ENCODE measurements at places on chromosomes 1 and 21.

DNA sequence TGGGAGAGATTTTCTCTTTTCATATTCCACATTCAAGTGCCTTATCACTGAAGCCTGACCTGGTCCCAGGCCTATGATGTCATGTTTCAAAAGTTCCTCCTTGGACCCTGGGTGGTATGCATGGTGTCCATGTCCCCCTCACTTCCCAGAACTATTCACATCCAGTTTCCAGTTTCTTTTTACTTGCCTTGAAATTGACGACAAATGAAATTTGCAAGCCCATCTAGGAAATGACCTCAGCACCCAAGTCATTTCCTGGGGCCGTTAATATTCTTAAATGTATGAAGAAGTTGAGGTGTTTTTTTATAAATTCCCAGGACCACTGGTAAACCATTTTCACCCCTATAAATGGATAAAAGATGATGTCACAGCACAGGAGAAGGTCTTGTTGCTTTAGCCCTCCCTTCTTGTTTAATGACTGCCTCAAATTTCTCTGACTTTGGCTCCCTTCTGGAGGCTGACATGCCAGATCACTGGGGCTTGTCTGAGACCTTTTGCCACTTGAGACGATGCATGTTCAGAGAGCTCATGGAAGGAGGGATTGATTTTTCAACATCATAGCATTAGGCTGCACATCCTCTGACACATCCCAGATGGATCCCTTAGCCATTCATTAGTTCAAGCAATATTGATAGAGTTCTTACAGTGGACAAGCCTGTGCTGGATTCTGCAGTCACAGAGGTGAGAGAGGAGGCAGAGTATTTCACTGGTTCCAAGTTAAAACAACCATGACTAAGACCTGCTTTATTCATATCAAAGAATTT, 221.3 kb downstream of the PLPP3 start:
- DNase-seq, result no peak

GRCh38 chr1:97603776-97604175, 317.1 kb downstream of the DPYD start:
- DNase-seq, result no peak

- DNase-seq, result no peak
Observed at GRCh38 chr1:223242382-223242955, 99.4 kb upstream of the TLR5 start.

GRCh38 chr1:2610036-2610959, 22.5 kb downstream of the MMEL1 start:
- no peak for DNase-seq

GRCh38 chr1:24351918-24352627, 32.9 kb downstream of the GRHL3 start:
- no peak for DNase-seq

GRCh38 chr1:28115267-28115666, 26.9 kb upstream of the EYA3 start:
- DNase-seq, result no peak

GRCh38 chr1:226489718-226490425, 58.7 kb upstream of the STUM start:
- no peak for DNase-seq

DNA sequence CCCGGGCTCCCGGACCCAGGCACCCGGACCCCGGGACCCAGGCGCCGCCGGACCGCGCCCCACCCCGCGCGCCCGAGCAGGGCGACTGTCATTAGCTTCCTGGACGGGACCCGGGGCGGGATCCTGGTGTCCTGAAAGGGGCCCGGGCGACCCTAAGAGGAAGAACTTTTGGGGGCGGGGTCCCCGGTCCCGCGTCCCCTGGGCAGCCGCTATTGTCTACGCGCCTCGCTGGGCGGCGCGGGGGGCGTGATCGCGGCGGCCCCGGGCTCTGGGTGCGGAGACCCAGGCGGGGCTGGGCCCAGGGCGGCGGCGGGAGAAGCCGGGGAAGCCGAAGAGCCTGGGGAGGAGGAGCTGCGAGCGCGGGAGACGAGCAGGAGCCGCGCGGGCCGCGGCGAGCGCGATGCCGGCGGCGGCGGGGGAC, 465 bp downstream of the HUNK start:
- DNase-seq, result no peak

DNA sequence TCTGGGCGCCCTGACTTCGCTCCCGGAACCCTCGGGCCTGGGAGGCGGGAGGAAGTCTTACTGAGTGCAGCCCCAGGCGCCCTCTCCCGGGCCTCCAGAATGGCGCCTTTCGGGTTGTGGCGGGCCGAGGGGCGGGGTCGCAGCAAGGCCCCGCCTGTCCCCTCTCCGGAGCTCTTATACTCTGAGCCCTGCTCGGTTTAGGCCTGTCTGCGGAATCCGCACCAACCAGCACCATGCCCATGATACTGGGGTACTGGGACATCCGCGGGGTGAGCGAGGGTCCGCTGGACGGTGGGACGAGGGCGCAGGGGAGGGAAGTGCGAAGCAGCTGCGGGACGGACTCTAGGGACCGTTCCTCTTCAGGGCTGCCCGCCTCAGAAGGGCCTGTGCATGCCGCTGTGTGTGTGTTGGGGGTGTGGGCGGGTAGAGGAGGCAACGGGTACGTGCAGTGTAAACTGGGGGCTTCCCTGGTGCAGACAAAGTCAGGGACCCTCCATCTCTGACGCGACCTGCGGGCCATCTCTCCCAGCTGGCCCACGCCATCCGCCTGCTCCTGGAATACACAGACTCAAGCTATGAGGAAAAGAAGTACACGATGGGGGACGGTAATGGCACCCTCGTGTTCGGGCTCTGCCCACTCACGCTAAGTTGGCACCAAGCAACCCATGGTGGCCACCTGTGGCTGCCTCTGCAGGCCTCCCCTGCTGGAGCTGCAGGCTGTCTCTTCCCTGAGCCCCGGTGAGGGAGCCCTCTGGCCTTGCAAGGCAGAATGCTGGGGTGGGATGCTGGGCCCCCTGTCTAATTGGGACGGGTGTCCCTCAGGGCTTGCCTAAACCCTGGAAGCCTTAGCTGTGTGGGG, at the start of gene GSTM1:
Gene GSTM1, plus strand, starts transcription at position 177 of the 859 bp plus-strand sequence. Its CDS starts 57 bp downstream, at position 234.
- DNase-seq, result no peak

DNA sequence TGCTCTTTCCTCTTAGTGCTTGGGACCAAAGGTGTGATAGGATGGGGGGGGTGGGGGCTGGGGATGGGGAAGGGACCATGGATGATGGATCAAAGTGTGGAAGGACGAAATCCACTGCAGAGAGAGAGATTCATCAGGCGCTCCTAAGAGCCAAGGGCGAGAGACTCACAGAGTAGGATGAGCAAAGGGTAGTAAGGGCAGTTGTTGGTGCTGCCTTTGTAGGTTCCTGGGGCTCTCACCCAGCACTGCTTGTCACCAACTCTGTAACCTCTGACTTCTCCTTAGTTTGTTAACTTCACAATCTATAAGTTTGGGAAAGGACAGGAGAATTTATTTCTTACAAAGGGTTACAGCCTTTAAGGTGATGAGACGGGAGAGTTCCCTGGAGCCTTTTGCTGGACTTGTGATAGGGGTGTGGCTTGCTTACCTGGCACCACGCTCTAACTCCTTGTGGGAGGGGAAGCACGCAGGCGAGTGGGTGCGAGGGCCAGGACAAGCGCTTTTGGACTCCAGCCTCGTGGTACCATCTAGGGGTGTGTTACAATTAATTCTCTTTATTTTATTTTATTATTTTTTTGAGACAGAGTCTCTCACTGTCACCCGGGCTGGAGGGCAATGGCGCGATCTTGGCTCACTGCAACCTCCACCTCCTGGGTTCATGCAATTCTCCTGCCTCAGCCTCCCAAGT, 1.6 kb upstream of the PDXK start:
- no peak for DNase-seq

GRCh38 chr1:203507759-203508158, 13.8 kb downstream of the OPTC start:
- no peak for DNase-seq

GRCh38 chr1:86773341-86774288, 69.2 kb downstream of the SH3GLB1 start:
- DNase-seq, result no peak

GRCh38 chr1:40825996-40826395, 36.2 kb downstream of the CITED4 start:
- no peak for DNase-seq

- DNase-seq, result no peak
Observed at GRCh38 chr1:186503190-186503589, 42.3 kb upstream of the PDC start.

GRCh38 chr21:28257276-28257675, 735.4 kb downstream of the LTN1 start:
- DNase-seq, result no peak

- peak; percentile 16 for DNase-seq
Observed at GRCh38 chr1:108141621-108142020, 58.5 kb downstream of the SLC25A24 start.

DNA sequence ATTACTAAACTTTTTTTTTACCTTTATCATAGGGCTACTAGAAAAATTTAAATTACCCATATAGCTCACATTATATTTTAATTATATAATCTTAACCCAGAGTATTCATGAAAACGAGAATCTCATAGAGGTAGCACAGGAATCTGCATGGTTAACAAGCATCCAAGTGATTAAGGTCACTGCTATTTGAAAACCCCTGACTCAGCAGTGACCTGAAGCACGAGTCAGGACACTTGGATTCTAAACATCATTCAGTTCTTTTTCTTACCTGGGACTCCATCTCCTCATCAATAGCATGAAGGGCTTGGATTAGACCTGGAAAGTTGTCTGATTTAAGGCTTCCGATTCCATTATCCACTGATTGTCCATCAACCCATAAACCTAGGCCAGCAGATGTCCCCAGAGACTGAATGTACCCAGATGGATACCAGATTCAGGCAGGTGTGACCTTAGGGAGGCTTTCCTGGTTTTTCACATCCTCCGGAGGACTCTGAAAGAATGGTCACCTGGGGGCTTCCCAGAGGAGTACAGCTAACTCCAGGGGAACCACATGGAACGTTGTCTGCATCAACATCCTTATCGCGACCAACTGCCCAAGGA, 174.3 kb downstream of the SETD4 start:
- DNase-seq, result no peak

DNA sequence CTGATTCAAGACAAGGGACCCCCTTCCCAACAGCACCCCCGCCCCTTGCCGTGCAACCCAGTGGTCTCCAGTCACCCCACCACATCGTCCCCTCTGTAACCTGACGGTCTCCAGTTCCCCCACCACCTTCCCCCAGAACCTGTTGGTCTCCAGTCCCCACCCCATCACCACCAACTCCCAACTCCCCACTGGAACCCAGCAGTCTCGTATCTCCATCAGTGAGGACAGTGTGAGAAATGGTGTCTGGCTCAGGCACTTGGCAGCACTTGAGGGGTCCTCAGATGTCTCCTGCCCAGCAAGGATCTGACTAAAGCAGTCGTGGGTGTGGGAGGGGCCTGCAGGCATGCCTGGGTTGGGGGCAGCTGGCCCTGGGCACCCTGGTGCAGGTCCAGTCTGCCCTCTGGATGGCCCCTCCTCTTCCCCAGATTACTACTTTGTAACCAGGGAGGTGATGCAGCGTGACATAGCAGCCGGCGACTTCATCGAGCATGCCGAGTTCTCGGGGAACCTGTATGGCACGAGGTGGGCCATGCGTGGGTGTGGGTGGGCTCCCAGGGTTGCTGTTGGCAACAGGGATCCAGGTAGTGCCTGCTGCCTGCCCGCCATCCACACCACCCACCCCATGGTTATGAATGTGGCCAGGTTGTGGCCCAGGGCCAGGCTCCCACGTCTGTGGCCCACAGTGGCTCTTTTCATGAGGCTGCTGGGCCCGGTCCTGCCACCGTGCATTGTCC, 3.1 kb upstream of the GJC2 start:
- DNase-seq, result no peak

DNA sequence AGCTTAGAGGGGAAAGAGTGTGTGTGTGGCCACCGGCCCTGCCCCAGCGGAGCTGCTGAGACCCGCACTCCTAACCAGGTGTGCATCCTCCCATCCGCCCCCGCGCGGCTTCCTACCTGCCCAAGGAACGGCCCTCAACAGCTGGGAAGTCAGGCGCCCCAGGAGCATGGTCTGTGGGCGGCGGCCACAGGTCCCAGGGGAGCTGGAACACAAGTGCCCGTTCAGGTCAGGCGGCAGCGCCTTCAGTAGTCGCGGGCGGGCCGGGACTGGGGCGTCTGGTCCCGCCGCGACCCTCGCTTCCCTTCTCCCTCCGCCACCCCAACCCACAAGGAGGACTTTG, 448 bp downstream of the AURKAIP1 start:
- no peak for DNase-seq

DNA sequence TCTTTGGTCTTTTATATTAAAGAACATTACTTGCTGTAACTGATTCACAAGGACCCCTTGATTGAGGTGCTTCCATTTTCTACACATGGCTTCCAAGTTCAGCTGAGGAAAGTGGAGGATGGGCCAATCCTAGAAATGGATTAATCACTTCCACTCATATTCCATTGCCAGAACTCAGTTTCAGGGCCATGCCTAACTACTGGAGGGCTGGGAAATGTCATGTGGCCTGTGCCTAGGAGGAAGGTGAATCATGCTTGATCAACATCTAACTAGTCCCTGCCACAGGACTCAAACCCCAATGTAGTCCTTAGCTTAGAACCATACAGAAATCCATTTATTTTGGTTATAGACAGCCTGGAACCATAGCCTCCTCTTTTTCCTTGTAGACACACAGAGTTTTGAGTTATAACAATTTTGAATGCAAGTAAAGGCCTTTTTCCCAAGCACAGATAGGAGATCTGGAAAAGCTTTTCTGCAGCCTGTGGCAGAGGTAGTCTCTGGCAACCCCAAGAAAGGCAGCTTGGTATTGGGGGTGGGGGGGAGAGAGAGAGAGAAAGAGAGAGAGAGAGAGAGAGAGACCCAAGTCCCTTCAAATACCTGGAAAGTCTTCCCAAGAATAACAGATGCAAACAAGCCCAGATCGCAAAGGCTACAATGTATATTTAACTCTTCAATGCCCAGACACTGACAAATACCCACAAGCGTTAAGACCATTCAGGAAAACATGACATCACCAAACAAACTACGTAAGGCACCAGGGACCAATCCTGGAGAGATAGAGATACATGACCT, 12.5 kb downstream of the MAST2 start:
- DNase-seq, result no peak

DNA sequence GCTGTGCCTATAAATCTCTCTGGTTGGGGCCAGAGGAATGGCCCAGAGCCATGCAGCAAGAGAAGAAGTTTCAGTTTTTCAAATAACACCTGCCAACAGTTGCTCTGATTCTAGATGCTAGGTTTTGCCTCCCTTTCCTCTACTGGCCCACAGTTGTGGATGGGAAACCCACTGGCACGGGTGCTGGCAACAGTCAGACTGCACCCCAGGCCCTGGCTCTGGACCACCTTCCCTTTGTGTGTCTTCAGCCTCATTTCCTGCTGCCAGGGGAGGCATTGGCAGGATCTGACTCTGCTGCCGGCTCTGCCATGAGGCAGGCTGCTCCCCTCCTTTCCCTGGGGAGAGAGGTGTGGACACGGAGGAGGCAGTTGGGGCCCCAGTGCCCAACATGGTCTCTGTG, 142.0 kb downstream of the IGSF21 start:
- no peak for DNase-seq

Measured in amniotic stem cell (primary cell).